NCI-H2171 treated with DMSO at 0.1 percent for 48 hours (cell line): ENCODE measurements at places on chromosomes 6 and 20.

GRCh38 chr6:143707697-143708096, 29.9 kb downstream of the PHACTR2 start:
- no peak for DNase-seq

GRCh38 chr6:87071683-87072082, 23.2 kb downstream of the CGA start:
- no peak for DNase-seq

GRCh38 chr6:163162874-163163213, 251.7 kb upstream of the QKI start:
- no peak for DNase-seq

- no peak for DNase-seq
These were observed 23.0 kb upstream of the IGF2R start for GRCh38 chr6:159945801-159946392.

DNA sequence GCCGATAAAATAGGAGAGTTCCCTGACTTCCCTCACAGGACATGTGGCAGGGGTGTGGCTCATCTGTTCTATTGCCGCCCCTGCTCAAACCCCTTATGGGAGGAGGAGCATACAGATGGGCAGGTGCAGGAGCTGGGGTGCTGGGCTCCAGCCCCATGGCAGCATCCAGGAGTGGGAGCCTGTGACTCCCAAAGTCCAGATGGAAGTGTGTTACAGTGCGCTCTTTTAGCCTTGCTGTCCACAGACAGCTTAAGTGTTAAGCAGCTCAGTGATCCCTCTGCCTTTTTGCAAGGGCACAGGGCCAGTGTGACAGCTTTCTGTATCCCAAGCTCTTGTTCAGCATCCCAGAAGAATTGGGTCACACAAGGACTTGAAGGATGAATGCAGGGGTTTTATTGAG, 212.3 kb upstream of the MYLIP start:
- no peak for DNase-seq

- no peak for DNase-seq
These were observed 56.5 kb upstream of the MAP3K7 start for GRCh38 chr6:90643381-90643780.

GRCh38 chr6:35360349-35361138, 18.2 kb downstream of the PPARD start:
- DNase-seq: no peak

- DNase-seq: no peak
These were observed 21.4 kb downstream of the SLC12A5 start for GRCh38 chr20:46050444-46050843.

DNA sequence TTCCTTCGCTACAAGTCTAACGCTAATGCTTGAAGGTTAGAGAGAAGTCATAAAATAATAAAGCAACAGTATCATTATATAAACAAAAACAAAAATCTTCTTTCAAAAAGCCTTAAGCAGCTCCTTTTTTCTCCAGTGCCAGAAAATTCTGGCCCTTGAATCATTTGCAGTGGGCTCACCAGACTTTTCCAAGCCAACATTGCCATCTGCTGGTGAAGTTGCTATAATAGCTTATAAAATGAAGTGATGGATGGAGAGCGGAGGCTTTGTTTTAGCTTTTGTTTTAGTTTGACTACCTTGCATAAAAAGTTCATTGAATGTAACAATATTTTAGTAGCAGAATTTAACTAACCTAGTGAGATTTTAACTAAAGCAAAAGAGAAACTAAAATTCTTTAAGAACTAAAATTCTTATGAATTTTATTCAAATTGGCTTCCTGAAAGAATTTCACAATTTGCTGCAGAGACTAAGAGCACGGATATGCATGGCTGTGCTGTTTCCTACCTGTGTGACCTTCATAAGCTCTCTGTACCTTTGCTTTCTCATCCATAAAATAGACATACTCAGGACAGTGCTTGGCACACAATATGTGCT, 44.8 kb upstream of the SLC2A12 start:
- peak; percentile 72 for DNase-seq
